ENCODE measurements at places on chromosomes 5 and 9. TPM values are rescaled to one million over a fixed set of nuclear protein-coding genes. Genes with fewer than 3 reads are reported as not detected.

- no peak for DNase-seq
- no peaks in the 10 kb centered on the region for H3K27me3 ChIP-seq
Observed at GRCh38 chr5:127518319-127518621, 830 bp downstream of the PRRC1 start.

DNA sequence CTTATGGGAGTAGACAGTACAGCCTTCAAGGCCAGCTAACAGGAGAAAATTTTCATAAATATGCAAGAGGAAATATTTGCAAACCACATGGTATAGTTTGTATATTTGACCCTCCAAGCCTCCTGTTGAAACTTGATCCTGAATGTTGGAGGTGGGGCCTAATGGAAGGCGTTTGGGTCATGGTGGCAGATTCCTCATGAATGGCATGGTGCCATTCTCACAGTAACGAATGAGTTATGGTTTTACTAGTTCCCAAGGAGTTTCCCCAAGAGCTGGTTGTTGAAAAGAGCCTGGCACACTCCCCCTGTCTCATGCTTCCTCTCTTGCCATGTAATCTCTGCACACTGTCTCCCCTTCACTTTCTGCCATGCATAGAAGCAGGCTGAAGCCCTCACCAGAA, 3.3 kb upstream of the PAIP1 start:
- DNase-seq: no peak
- no peak overlapping the region for H3K4me3 ChIP-seq
- no peaks in the 10 kb centered on the region for H3K27me3 ChIP-seq
- no peak overlapping the region for H3K27ac ChIP-seq

GRCh38 chr9:126448136-126448535, 121.5 kb downstream of the MVB12B start:
- no peak overlapping the region for H3K27ac ChIP-seq
- no peak for DNase-seq
- H3K4me1 ChIP-seq: no peaks in the 10 kb centered on the region
- H3K4me3 ChIP-seq: no peak overlapping the region

DNA sequence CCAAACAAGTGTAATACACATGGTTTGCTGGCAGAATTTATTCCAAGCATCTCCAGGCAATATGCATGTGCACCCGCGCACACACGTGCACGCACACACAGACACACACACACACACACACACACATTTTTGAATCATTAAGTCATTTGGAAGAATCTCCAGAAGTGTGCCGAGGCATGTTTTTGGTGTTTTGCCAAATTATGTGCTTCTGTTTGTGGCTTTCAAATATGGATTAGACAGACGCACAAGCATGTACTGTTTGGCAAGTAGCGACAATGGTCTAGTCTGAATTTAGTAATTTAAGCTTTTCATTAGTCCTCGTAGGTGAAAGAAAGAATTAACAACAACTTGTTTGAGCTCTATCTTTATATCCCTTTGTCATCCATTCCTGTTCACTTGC, 36.7 kb downstream of the NFIB start:
- H3K36me3 ChIP-seq: no peaks in the 10 kb centered on the region
- no peaks in the 10 kb centered on the region for H3K27me3 ChIP-seq
- DNase-seq: no peak
- no peak overlapping the region for H3K27ac ChIP-seq
- peak overlapping the region; percentile 16 for H3K4me3 ChIP-seq
- H3K4me1 ChIP-seq: peaks cover 71% of the 10 kb centered on the region

- DNase-seq: no peak
- no peak overlapping the region for H3K4me3 ChIP-seq
- H3K4me1 ChIP-seq: peaks cover 13% of the 10 kb centered on the region
- peaks cover 10% of the 10 kb centered on the region for H3K27me3 ChIP-seq
- H3K36me3 ChIP-seq: no peaks in the 10 kb centered on the region
Observed at GRCh38 chr5:17185773-17186172, 31.7 kb upstream of the BASP1 start.

- H3K4me3 ChIP-seq: no peak overlapping the region
- no peak for DNase-seq
- no peak overlapping the region for H3K27ac ChIP-seq
- H3K27me3 ChIP-seq: no peaks in the 10 kb centered on the region
- H3K4me1 ChIP-seq: no peaks in the 10 kb centered on the region
- H3K36me3 ChIP-seq: no peaks in the 10 kb centered on the region
Observed at GRCh38 chr9:77546376-77546950, 101.7 kb downstream of the GNA14 start.

- H3K27ac ChIP-seq: no peak overlapping the region
- no peak overlapping the region for H3K4me3 ChIP-seq
- no peaks in the 10 kb centered on the region for H3K36me3 ChIP-seq
- no peak for DNase-seq
- H3K27me3 ChIP-seq: no peaks in the 10 kb centered on the region
Observed at GRCh38 chr5:144332265-144332664, 161.6 kb downstream of the KCTD16 start.

DNA sequence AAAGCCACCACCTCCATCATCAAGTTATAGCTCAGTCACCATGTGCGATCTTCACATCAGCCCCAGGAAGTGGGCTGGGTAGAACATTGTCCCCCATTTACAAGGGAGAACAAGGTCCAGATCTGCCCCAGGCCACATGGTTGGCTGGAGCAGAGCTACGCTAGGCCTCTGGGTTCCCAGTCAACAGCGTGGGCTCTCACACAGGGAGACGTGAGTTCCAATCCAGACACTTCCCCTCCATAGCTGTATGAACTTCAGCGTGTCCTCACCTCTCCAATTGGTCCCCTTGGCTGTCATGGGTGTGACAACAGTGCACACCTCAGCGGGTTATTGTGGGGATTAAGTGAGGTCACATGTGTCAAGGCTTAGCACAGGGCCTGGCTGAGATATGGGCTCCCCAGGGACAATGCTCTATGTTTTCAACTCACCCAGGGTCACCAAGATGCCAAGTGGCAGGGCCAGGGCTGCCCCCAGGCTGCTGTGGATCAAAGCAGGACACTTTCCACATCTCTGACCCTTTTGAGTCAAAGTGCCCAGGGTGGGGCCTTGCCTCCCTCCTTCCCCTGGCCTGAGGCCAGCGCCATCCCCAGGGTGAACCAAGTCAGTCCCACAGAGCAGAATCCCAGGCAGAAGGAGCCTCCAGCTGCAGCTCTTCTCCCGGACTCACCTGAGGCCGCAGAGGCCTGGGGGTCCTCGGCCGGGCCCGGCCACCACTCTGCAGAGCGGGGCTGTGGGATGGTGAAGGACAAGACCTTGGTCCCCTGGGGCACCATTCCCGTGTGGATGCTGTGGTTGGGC, 19.8 kb downstream of the AKNA start:
- H3K36me3 ChIP-seq: peaks cover 45% of the 10 kb centered on the region
- no peak for DNase-seq
- no peaks in the 10 kb centered on the region for H3K27me3 ChIP-seq

OR1J2 gene
- total RNA-seq: not detected

SPATA31D4 gene
- not detected for total RNA-seq

MEGF10 gene
- 1.2 TPM for total RNA-seq

TTC39B gene
- 8.3 TPM for total RNA-seq

CCDC183 gene
- 0.65 TPM for total RNA-seq
